CD14-positive monocyte (primary cell): ENCODE measurements at places on chromosomes 7 and 10.

DNA sequence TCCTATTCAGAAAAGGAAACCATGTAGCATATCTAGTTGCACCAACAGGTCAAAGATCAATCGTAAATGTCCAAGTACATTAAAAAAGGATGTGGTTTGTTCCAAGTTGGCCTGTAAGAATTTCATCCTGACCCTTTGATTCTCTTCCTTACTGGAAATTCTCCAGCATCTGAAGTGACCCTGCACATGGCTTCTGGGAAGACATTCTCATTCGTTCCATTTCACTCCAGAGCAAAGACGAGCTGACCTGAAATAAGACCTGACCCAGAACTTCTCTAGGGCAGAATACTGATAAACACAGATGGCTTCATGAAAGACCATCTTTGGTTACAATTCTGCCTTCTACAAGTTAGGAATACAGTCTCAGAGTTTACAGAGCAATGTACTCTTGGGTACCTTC lies 39.8 kb downstream of the ASB4 start:
- no peak for DNase-seq

GRCh38 chr10:93076871-93077270 lies 3.2 kb downstream of the CYP26A1 start:
- DNase-seq: no peak

GRCh38 chr7:141949911-141950310 lies 3.1 kb upstream of the CLEC5A start:
- no peak for DNase-seq

GRCh38 chr7:24952464-24952863 lies 27.5 kb downstream of the OSBPL3 start:
- DNase-seq: no peak

- no peak for DNase-seq
Observed at GRCh38 chr7:30931161-30931928, 19.7 kb downstream of the AQP1 start.

- DNase-seq: no peak
Observed at GRCh38 chr7:130281260-130281659, 11.7 kb upstream of the CPA4 start.

GRCh38 chr10:89466599-89467035 lies 52.2 kb downstream of the IFIT5 start:
- DNase-seq: peak; percentile 7

GRCh38 chr10:82505009-82505408 lies 630.0 kb downstream of the NRG3 start:
- no peak for DNase-seq

- DNase-seq: no peak
Observed at GRCh38 chr7:11009631-11010030, 36.0 kb downstream of the PHF14 start.

DNA sequence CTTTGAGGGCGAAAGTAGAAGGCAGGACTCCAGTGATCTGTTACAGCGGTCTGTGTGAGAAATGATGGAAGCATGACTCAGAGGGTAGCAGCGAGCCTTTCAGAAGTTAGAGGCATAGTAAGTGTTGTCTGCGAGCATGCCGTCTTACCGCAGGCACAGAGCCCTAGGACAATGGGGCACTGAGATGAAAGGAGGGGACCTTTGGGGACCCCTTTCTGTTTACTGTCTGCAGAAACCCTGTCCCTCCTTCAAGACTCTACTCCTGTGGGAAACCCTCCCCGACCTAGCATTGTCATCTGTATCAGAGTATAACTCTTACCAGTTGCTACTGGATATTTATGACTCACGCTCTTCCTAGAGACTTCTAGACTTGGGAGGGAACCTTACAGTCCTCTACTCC lies 87.2 kb upstream of the AGK start:
- no peak for DNase-seq

DNA sequence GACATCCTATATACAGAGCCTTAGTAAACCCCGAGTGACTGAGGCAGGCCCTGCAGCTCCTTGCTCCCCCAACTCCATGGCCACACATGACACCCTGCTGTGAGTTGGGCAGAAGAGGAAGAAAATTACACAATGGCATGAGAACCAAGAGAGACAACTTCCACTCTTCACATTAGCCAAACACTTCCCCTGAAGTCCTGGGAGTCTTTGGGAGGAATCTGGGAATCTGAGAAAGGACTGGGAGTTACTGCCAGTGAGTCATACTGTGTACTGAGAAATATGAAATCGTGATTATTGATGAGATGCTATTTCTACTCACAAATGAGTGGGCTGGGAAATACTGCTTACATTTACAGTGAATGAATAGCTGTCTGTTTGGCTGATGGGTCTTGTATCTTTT lies 116.6 kb downstream of the SPAG6 start:
- DNase-seq: no peak

DNA sequence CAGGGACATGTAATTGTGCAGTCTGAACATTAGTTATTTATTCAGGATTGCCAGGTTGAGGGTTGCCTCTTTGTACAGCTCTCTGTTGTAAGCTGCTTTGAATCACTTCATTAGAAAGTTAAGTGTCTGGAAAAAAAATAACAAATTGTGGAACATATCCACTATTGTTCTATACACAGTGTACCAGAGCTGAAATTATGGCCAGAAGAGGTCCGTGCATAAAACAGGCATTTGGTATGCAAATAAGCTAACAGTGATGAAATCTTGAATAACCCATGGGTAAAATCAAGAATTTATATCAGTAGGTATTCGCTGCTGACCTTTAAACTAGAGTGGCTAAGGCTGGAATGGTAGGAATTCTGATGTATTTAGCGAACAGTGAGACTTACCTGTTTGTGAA lies 152.1 kb downstream of the LHFPL3 start:
- DNase-seq: no peak

DNA sequence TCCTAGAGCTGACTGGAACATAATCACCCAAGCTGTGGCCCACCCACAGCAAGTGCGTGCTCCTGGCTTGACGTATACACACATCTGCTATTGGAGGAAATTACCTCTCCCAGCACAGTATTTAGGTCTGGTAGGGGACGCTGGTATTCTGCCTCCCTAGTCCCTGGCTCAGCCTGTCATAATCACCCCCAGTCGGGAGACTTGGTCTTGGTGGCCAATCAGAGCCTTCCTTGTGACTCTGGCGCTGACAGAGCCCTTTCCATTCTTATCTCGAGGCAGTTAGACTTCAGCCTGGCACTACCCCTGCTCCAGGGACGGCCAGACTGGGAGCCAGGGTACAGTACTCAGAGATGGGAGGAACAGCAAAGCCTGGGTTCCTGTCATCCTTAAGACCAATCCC lies 14.3 kb upstream of the PRKAG2 start:
- no peak for DNase-seq

DNA sequence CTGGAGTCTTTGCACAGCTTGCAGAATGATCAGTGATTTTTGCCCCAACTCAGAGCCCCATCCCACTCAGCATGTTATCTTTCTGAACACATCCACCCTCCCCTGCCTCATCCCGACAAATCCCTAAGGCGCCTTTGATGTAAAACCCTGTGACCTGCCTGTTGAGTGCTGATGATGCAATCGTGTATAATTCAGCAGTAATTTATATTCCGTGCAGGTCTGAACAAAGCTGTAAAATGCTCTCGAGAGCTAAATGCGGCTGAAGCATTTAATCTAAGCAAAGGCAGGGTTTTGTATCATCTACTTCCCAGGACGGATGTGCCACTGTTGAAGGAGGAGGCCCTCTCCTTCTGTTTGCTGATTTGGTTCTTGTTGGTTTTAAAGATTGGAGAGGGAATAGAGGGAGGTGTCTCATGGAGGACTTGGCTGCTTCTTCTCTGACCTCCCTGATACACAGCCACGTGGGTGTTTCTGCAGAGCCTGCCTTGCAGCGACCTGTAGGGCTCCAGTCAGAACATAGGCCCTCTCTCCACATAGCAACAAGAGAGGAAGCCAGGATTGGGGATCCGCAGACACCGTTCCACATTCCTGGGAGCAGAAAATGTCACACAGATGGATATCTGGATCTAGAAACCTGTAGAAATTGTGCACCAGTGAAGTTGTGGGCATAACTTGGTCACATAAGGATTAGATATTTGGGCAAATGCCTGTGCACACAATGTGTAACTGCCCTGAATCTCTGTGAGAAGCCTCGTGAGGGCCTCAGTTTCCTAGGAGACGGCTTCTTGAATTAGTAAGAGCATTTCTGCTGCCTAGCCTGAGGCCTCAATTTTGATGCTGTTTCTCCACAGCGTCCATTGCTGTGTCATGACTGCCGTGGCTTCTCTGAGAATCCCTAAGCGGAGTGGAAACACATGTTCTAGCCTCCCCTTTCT lies 90.2 kb upstream of the AGK start:
- DNase-seq: no peak

GRCh38 chr7:30308389-30308788 lies 24.0 kb downstream of the ZNRF2 start:
- no peak for DNase-seq

DNA sequence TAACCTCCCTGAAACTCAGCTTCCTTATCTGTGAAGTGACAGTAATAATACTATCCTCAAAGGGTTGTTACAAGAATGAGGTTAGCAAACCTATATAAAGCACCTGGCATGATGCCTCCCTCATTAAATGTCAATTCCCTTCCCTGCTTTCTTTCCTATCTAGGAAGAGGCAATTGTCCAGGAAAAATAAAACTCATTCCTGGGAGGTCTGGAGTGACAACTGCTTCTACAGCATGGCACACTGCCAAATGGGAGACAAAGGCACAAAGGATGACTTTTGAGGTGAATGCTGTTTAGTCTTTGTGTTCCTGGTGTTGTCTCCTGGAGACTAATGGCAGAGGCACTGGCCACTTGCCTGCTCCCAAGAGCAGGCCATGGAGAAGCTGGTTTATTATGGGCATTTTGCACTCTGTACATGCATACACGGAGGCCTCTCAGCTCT lies 32.2 kb upstream of the PDE1C start:
- DNase-seq: no peak

DNA sequence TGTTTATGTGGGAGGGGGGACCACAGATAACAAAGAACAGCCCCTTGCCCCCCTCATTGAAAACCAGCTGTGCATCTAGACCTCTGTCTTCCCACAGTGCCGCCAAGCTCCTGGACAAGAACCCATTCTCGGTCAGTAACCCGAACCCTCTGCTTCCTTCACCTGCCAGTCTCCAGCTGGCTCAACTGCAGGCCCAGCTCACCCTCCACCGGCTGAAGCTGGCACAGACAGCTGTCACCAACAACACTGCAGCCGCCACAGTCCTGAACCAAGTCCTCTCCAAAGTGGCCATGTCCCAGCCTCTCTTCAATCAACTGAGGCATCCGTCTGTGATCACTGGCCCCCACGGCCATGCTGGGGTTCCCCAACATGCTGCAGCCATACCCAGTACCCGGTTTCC lies 91.0 kb upstream of the PDCD4 start:
- no peak for DNase-seq

DNA sequence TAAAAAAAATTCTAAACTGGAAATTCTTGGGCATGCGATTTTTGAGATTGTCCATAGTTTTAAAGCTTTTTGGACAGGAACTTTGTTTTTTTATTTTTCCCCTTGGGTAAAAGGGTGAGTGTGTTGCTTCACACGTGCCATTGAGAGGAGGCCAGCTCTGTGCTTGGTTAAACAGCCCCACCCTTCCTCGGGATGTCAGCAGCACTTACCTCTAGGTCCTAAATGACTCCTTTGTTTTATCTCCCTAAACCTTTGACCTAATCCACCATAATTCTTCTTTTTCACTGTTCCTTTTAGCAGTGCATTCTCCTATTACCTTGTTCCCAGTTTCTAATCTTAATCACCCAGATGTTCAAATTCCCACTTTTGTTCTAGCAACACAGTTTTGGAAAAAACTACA lies 83.5 kb downstream of the SEMA3D start:
- DNase-seq: no peak

DNA sequence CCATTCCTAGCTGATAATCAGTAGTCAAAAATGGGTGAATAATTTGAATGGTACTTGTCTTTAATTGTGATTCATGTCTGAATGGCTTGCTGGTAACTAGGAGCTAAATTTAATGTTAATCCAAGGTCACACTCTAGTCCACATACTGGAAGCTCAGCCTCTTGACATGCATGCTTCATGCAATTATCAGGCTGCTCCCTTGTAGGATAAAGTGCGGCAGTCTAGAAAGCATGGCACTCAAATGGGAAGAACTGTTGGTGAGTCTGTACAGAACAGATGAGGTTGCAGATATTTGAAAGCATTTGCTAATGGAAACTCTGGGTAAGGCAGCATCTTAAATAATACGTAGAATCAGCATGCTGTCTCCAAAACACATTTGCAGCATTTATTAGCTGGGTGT lies 499.4 kb downstream of the AUTS2 start:
- DNase-seq: no peak

GRCh38 chr10:15280462-15280861 lies 90.6 kb downstream of the FAM171A1 start:
- no peak for DNase-seq

DNA sequence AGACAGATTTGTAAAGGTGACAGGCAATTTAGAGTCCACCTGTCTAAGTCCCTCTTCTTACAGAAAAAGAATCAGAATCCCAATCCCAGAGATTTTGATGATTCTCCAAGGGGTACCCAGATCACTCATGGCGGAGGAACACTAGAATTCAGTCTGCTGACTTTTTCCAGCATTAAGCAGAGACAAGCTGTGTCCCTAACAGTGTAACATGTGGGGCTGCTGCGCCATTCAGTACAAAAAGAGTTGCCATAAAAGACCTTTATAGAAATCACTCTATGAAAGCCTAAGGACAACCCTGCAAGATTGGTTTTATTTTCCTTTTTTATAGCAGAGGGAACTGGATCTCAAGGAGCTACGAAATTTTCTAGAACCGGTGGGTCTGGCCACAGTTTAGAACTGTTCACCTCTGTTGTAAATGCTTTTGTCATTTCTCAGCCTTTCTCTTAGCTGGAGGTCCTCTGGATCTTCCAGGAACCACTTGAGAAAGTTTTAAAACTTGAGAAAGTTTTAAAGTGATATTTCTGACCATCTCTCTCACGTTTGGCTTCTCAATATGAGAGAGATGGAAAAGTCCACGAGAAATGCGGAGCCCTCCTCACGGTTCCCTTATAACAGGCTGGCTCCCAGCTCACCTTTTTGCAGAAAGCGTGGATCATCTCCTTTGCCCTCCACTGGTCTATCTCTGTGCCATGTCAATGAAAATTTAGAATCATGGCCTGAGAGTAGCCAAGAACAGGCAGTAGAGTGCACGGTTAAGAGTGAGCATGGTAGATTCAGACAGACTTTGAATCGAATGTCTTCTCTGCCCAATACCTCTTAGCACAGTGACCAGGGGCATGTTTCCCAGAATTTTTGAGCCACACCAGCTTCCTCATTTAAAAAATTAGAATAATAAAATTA lies 826 bp downstream of the GIMAP7 start:
- no peak for DNase-seq

- DNase-seq: no peak
Observed at GRCh38 chr7:54995610-54996363, 23.0 kb upstream of the EGFR start.
